Activated gamma-delta T cell treated with Interleukin-2 at 50 U/mL for 16 hours (primary cell): ENCODE measurements at places on chromosomes 12 and 14.

DNA sequence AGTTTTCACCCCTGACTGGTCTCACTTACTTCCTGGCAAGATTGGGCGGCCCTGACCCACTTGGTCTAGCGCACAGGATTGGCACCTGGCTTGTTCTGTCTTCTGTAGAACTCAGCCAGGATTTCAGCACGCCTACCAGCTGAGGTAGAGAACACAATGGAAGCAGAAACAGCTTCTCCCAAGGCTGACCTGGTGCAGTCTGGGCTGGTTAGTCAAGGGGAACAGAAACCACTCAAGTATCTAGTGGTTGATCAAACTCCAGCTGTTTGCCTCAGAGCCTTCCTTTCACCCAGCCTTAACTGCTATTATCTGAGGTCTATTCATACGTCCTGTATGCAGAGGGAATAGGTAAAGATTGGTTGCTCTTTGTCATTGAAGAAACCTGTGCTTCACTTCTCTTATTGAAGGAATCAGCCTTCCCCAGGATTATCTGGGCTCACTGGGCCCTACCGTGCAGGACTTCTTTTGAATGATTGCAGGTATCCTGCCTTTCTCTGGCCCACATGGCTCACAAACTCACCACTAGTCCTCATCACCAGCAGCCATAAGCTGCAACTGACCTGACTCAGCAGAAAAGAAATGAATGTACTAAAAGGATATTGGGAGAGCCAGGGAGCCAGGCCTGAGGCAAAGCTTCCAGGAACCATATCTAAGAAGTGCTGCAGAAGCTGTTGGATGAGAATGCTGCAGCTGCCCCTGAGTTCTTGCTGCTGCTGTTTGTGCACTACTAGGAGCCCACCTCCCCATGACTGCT, 2.5 kb upstream of the PLEKHD1 start:
- DNase-seq, result no peak

DNA sequence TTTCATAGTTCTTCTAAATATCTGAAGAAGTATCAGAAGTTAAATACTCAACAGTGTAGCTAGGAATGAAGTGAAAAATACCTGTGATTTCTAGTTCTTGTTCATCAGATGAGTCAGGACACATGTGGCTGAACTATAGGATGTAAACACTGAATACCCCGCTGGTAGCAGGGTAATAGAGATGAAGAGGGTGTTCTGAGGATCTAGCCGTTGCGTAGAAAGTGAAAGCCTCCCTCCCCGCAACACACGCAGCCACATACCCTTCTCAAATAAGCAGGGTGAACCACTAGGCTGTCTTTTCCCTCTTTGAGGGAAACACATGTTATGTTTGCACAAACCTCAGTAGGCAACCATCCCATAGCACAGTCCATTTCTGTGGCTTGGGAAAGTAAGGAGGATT, 16.4 kb upstream of the RNASE12 start:
- DNase-seq, result no peak

DNA sequence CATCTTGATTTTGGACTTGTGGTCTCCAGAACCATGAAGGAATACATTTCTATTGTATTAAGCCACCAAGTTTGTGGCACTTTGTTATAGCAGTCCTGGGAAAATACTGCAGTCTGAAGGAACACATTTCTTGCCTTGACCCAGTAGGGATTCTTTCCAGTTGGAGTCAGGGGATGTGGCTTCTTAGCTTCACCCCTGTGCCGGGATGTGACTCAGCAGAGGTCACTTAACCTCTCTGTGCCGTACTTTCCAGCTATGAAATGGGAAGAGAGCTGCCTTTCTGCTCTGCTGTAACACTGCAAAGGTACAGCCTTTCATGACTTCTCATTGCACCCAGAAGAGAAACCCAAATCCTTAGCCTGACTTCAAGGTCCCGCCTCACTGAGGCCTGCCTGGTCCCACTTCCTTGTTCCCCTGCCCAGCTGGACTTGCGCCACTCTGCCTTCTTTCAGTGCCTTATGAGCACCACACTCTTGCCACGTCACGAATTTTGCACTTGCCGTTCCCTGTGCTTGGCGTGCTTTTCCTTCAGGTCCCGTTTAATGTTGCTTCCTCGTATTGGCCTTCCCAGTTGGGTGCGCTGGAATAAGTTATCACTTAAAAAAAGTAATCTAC, 24.2 kb downstream of the CHST11 start:
- DNase-seq, result no peak

GRCh38 chr14:103594265-103594664, 31.5 kb downstream of the COA8 start:
- no peak for DNase-seq

DNA sequence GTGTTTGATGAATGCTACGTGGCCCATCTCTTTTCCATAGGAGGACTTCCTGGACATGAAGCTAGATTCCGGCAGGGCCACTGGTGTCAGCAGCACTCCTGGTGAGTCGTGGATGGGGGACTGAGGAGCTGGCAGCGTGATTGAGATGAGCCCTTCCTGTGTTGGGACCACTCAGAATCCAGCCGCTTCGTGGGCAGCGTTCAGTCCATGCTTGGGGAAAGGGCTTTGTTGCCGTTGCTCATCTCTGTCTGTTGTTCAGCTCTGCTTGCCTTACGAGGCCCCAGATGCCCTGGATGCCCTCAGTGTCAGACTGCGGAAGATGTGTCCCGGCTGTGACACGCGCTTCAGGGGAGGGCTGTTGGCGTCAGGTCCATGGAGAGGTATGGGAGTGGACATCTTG, 127.1 kb upstream of the RTL1 start:
- DNase-seq, result no peak

DNA sequence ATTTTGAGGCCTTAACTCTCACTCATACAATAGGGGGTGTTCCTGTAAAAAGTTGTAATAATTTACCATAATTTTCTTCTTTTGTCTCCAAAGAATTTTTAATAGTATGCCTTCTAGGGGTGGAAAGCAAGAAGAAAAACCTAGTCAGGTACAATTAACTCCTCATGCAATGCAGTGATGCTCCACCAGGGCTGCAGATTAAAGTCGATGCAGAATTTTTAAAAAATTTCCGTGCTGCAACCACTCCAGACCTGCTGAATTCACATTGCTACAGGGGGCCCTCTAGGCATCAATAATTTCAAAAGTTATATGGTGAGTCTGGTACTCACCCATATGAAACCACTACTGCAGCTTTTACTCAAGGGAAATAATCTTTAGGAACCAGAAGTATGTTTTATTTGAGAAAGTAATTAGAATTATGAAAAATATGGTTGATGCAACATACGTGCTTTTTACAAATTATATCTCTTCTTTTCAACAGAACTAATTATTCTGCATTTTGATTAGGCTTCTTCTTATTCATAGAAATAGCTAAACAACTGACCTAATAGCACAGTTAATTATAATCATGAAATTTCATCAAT, 353.2 kb downstream of the BCAT1 start:
- DNase-seq, result no peak

DNA sequence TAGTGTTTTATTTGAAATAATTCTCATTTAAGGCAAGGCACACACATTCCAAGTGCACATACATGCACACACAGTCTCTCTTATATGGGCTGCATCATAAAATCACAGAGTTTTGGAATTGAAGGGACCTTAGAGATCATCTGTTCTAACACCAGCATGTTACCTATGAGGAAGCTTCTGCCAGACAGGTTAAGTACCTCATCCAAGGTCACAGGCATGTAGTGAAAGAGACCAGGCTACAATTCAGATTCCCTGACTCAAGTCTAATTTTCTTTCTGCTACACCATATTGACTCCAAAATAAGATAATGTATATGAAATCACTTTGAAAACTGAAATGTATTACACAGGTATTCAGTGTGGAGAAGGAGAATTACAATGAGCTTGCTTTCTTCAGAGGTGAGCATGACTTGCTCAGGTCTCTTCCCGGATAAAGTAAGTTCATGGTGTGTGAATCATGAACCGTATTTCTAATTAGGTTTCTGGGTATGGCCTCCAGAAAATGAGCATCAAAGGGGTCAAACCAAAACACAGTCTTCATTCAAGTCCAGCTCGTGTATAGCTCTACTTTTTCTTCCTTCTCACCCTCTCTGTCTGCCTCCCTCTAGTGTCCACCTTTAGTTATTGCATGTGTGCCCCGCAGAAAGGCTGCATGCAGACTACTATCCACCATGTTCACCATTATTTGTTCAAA, 411.9 kb downstream of the FUT8 start:
- DNase-seq, result peak; percentile 58

- DNase-seq, result no peak
Observed at GRCh38 chr12:42507565-42507964, 82.0 kb downstream of the PRICKLE1 start.

- no peak for DNase-seq
Observed at GRCh38 chr14:54749180-54749579, 153.4 kb downstream of the GCH1 start.

GRCh38 chr12:6688543-6688998, 604 bp downstream of the ZNF384 start:
- DNase-seq, result peak; percentile 44

DNA sequence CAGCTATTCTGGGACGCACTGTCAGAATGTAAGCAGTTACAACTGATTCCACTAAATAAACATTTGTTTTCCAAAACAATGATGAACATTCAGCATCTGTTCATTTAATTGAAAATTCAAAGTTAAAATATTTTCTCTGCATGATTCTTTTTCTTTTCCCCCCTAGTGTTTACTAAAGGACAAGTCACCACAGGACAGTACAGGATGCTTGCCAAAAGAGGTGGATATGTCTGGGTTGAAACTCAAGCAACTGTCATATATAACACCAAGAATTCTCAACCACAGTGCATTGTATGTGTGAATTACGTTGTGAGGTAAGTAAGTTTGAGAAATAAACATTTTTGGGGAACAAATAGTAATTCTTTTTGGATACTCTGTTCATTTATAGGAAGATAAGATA, 28.2 kb upstream of the SNAPC1 start:
- no peak for DNase-seq
